Neural progenitor cell (in vitro differentiated cells): ENCODE measurements at places on chromosomes 6 and 20. TPM values are rescaled to one million over a fixed set of nuclear protein-coding genes. Genes with fewer than 3 reads are reported as not detected.

- no peak overlapping the region for H3K27ac ChIP-seq
- H3K27me3 ChIP-seq = no peaks in the 10 kb centered on the region
- H3K36me3 ChIP-seq = no peaks in the 10 kb centered on the region
- H3K4me3 ChIP-seq = no peak overlapping the region
- peaks cover 17% of the 10 kb centered on the region for H3K4me1 ChIP-seq
Observed at GRCh38 chr6:30321692-30322388, 4.9 kb upstream of the TRIM39 start.

DNA sequence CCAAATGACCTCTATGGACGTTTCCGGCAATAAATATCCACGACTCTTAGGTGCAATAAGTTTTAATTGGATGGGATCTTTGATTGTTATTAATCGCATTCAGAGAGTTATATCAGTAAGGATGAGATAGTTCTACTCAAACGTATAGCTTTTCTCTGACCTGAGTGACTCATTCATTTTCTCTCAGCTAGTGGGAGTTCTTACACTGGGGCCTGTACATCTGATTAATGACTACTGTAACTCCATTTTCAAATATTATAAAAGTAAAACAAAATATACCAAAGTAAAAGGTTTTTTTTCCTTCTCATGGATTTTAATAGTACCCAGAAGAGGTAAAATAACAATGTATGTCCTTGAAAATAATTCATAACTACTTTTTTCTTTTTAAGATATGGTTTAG lies 41.1 kb upstream of the SAMD5 start:
- H3K36me3 ChIP-seq = no peaks in the 10 kb centered on the region
- no peak overlapping the region for H3K4me3 ChIP-seq
- no peaks in the 10 kb centered on the region for H3K27me3 ChIP-seq
- H3K27ac ChIP-seq = no peak overlapping the region
- DNase-seq = no peak

DNA sequence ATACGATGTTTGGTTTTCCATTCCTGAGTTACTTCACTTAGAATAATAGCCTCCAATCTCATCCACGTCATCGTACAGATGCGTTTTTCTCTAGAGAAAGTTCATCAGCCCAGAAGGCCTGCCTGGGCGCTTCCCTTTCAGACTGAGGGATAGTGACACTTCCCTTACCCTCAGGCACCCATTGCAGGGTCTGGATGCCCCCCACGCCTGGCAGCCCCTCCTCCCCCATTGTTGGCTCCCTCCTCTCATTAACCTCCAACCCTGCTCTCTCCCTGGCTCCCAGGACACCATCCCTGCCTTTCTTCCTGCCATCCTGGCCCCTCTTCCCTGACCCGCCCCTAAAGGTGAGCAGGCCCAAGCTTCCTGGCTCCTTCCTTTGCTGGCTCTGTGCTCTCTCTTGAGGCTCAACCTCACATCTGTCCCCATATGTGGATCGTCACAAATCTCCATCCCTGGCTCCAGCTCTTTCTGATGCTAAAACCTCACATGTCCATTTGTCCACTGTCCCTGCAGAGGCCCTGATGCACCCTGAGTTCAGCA lies 145.2 kb downstream of the SYCP2 start:
- no peak for DNase-seq
- no peak overlapping the region for H3K4me3 ChIP-seq
- peaks cover 11% of the 10 kb centered on the region for H3K27me3 ChIP-seq
- H3K27ac ChIP-seq = no peak overlapping the region

DNA sequence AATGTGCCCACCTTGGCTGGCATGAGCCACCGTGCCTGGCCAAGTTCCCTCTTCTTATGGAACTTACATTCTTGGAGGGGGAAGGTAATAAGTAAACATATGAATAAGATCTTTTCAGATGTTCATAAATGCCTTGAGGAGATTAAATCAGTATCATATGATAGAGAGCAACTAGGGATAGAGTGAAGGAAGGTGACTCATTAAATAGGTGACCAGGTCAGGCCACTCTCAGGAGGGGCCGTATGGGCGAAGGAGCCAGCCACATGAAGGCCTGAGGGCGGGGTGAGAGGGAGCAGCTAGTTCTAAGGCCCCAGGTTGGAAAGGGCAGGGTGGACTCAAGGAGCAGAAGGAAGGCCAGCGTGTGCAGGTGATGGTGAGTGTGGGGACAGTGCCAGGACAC lies 91.1 kb downstream of the UST start:
- H3K27ac ChIP-seq = no peak overlapping the region
- H3K36me3 ChIP-seq = no peaks in the 10 kb centered on the region
- H3K4me1 ChIP-seq = peaks cover 5% of the 10 kb centered on the region
- H3K4me3 ChIP-seq = no peak overlapping the region

DNA sequence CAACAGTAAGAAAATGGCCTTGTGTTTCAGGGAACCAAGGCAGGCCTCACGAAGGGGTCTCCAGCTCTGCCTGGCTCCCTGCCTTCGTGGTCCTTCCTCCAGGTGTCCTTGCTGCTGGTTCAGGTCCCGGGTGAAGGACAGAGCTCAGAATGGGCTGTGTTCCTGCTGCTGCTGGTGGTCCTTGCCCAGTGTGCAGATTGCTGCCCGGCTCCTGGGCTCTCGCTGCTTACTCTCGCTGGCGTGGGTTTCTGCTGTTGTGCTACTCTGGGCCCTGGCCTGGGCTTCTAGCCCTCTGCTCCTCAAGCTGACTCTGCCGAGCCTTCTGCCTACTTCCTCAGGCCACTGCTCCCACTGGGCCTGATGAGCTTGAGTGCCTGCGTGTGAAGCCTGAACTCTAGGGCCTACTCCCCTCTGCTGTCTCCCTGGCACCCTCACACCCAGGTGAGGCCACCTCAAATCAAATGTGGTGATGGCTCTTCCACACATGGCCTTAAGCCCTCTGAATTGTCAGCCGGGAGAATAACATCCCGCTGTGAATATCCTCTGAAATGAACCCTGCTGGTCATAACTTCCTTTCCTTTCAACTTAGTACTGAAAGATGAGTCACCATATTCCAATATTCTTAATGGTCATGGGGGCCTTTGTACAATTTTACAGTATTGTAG lies 171.6 kb downstream of the FOXC1 start:
- H3K27me3 ChIP-seq = no peaks in the 10 kb centered on the region
- no peak overlapping the region for H3K4me3 ChIP-seq
- no peaks in the 10 kb centered on the region for H3K36me3 ChIP-seq
- no peak overlapping the region for H3K27ac ChIP-seq
- no peak for DNase-seq

DNA sequence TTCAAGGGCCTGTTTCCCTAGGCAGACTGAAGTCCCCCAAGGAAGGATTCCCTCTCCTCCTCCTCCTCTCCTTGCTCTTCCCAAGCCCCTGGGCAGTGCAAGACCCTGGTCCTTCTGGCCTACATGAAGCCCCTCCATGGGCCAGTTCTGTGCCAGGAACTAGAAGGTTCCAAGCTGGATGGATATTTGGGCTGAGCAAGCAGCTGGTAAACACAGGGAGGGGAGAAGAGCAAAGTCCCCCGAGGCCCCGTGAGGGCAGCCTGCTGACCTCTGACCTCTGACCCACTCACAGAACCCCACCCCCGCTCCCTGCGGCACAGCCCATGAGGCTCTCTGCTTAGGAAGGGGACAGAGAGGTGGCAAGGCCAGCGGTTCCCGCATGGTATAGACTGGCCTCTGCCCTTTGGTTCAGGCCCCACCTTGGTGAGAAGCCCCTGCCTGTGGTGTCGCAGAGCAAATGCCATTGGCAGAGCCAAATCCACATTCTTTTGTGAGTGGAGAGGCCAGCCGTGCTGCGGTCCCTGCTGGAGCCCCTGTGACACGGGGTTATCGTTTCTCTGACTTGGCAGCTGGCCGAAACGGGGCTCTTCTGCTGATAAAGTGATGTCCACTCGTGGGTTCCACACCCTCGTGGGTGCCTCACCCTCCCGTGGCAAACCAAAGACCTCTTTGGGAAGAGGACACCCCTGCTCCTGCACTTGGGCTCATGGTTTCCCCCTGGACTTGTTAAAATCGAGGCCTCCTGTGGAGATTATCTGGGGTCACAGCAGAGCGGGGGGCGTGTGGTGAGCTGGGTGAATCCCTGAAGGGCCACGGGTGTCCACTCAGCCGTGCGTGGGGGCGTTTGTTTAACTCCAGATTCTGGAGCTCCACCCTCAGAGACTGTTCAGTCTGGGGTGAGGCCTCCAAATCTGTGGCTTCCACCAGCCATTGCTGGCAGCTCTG lies 2.1 kb upstream of the CHRNA4 start:
- no peak overlapping the region for H3K4me3 ChIP-seq
- H3K36me3 ChIP-seq = no peaks in the 10 kb centered on the region
- no peak for DNase-seq
- H3K27me3 ChIP-seq = peaks cover 50% of the 10 kb centered on the region
- no peak overlapping the region for H3K27ac ChIP-seq

DNA sequence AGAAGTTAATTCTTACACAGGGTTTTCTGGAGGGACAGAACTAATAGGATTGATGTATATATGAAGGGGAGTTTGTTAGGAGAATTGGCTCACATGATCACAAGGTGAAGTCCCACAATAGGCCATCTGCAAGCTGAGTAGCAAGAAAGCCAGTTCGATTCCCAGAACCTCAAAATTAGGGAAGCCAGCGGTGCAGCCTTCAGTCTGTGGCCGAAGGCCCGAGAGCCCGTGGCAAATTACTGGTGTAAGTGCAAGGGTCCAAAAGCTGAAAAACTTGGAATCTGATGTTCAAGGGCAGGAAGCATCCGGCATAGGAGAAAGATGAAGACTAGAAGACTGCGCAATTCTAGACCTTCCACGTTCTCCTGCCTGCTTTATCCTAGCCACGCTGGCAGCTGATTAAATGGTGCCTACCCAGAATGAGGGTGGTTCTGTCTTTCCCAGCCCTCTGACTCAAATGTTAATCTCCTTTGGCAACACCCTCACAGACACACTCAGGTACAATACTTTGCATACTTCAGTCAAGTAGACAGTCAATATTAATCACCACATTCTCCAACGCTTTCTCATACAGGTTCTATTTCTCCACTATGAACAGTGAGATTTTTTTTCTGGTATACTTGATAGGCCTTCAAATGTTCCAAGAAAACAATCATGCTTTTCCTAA lies 357.0 kb downstream of the LAMA2 start:
- no peaks in the 10 kb centered on the region for H3K4me1 ChIP-seq
- H3K27ac ChIP-seq = no peak overlapping the region
- no peaks in the 10 kb centered on the region for H3K27me3 ChIP-seq

DNA sequence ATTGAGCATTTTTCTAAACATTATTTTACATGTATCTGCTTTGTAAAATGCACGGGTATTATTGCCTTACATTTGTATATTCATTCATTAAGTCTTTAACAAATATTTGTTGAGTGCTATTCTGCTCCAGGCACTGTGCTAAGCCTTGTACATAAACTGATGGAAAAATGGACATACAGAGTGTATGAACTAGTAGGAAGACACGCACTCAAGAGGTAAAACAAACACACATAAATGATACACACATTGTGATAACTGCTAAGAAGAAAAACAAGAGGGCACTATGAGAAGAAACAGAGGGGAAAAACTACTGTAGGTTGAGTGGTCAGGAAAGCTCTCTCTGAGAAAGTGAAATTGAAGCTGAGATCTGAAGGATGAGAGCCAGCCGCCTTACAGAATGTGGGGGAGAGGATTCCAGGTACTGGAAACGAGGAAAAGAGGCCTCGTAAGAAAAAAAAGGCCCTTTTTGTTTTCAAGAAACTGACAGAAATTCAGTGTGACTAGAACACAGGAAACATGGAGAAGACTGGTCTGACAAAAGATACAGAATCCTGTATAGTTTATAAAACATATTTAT lies 117.5 kb downstream of the EYA4 start:
- no peaks in the 10 kb centered on the region for H3K4me1 ChIP-seq
- H3K4me3 ChIP-seq = no peak overlapping the region
- H3K36me3 ChIP-seq = no peaks in the 10 kb centered on the region
- H3K27me3 ChIP-seq = no peaks in the 10 kb centered on the region
- DNase-seq = no peak

DNA sequence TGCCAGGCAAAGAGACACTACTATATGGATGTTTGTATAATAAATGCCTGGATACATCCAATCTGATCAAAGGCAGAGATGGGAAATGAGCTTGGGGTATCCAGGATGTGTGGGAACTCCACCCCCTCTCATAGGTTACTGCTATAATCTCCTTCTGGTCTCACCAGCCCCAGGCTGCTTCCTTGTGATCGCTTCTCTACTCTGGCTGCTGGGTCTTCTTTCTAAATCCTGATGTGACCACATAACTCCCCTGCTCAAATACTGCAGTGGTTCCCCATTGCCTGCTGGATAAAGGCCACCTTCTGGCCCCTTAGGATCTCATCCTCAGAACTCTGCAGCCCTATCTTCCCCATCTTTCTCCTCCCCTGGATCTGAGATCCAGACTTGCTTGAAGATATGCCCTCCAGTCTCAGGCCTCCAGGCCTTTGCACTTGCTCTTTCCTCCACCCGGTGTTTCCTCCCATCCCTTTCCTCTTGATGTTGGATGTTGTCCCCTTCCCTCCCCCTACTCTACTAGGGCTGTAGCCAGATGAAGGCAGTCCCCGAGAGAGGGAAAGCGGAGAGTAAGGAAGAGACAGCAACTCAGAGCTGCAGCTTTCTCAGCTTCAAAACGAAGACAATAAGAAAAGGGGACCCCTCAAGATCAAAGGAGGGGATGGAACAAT lies 828 bp upstream of the XKR7 start:
- DNase-seq = no peak
- H3K27ac ChIP-seq = no peak overlapping the region
- no peaks in the 10 kb centered on the region for H3K36me3 ChIP-seq

The SIRPD gene
- total RNA-seq = not detected in 2 replicates
